Stimulated activated CD8-positive, alpha-beta memory T cell treated with anti-CD3 and anti-CD28 coated beads, Interleukin-4, amount 100 ng/mL, for 4 hours (primary cell): ENCODE measurements at places on chromosomes 2 and 18.

- DNase-seq = no peak
Measured at GRCh38 chr2:73291093-73291460, 2.3 kb downstream of the EGR4 start.

DNA sequence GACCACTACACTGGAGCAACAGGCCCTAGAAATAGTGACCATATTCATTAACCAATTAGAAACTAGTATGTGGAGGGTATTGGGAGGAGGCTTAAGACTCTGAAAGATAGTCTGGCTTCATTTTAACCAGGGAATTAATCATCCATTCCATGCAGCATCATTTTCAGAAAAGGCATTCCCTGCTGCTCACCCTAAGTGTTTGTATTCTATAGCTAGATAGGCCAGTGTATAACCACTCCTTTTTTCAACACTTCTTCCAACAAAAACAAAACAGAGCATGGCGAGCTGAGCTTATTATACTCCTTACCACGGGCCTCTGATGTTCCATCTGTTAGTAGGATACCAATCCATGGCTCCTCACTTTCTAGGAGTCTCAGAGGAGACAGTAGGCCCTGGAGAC is 112.0 kb upstream of the PKDCC start:
- DNase-seq = no peak

GRCh38 chr2:99890568-99891427 is 251.6 kb downstream of the AFF3 start:
- no peak for DNase-seq

GRCh38 chr2:211085056-211085680 is 528.8 kb downstream of the CPS1 start:
- no peak for DNase-seq

DNA sequence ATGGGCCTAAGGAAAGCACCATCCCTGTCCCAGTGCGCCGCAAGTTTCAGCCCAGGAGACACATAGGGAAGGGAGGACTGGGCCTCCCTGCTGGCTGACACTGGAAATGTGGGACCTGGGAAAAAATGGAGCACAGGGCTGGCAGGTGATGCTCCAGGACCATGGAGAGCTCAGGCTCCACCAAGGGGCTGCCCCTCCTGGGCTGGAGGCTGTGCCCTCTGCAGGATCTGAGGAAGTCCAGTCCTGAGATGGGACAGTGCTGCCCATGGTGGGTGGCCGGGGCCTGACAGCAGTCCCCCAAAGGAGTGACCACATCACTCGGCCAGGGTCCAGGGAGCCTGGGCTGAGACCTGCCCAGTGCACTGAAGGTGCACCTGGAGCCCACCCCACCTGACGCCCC is 108.6 kb upstream of the TEKT4 start:
- DNase-seq = no peak

DNA sequence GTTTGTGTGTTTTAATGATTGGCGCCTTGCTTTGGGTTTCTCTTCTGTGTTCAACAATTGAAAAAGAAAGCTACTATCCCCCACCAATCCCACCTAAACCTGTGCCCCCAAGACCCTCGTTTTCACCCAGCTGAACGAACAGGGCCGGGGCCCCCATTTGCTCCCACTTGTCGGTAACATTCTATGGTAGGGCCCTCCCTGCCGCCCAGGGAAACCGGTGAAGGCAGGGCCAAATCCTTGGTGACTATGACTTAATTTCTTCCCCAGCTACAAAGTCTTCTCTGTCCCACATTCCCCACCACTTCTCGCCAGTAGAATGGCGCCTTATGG is 598 bp upstream of the SNRNP200 start:
- DNase-seq = no peak

DNA sequence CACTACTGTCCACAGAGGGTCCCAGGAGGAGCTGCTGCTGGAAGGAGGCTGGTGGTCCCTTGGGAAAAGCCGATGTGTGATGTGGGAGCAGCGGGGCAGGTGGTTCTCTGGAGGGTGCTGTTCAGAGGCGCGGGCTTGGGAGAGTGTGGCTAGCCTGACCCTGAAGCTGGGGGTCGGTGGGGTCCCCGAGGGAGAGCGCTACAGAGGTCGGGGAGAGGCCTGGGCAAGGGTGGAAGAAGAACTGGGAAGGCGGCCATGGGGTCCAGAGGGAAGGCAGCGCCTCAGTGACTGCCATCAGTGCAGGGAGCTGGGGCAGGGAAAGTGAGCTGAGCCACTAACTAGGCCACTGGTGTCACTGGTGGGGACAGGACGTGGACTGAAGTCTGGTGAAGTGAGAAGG is 32.5 kb downstream of the FAM228A start:
- DNase-seq = no peak
